Activated T-cell treated with anti-CD3 and anti-CD28 coated beads for 48 hours (primary cell): ENCODE measurements at places on chromosomes 3 and 15.

DNA sequence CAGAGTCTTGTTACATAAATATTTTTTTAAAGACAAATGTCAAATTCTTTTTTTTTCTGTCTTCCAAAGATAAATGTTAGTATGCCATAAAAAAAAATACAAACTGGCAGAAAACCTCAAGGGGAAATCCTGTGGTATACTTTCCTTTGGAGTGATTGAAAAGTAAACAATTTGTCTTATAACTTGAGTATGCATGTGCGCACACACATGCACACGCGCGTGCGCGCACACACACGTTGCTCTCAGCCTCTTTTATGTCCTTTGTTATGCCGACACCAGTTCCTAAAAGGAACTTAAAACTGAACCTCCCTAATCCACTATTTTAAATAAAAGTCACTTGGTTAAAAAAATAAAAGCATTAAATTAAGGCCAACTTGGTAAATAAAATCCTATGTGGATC lies 58.1 kb downstream of the TGFBR2 start:
- no peak for DNase-seq

GRCh38 chr3:27910456-27910855 lies 188.3 kb upstream of the EOMES start:
- DNase-seq, result no peak

- DNase-seq, result peak; percentile 11
These were observed 183.8 kb upstream of the IL12A start for GRCh38 chr3:159804726-159805410.

DNA sequence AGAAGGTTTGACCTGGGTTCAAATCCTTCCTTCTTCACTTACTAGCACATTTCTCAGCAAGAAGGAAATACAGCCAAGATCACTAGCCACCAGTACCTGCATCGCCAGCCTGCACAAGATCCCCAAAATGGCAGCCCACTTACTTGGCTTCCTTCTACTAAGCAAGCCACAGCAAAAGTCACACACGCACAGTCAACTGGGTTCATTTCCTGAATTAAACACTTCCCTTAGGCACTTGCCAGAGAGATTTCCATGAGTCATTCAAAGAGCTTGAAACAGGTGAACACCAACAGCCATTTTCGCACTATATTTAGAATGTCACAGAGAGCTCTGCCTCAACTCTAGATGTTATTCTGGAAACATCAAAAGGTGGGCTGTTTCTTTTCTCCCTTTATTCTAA lies 42.6 kb downstream of the MGLL start:
- no peak for DNase-seq

DNA sequence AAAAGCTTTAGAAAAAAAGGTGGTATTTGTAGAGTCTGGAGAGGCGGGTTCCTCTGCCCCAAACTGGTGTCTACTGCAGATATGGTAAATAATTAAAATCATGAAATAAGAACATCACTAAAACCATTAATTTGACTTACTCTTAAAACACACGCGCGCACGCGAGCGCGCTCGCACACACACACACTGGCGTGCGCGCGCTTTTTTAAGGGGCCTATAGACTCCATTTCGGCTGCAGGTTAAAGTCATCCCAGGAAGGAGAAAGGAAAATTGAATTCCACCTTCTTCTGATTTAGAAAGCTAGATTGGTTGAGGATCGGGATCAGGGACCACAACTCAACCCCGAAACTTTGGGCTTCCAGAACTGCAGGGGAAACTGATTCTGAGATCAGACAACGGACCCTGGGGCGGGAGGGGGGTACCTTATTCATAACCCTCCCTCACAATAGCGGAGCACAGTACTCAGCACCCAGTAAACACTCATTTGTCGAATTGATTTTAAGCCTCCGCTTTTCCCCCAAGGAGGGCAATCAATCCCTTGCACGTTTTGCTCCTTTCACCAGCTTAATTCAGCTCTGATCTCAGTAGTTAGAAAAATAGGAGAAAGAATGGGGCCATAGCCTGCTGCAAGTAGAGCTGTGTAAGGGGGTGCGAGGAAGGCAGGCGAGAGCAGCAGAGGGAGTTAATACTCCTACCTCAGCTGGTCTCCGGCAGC lies 509 bp upstream of the LRRC3B start:
- DNase-seq, result no peak

GRCh38 chr3:111980716-111981456 lies 2.1 kb downstream of the ABHD10 start:
- no peak for DNase-seq

DNA sequence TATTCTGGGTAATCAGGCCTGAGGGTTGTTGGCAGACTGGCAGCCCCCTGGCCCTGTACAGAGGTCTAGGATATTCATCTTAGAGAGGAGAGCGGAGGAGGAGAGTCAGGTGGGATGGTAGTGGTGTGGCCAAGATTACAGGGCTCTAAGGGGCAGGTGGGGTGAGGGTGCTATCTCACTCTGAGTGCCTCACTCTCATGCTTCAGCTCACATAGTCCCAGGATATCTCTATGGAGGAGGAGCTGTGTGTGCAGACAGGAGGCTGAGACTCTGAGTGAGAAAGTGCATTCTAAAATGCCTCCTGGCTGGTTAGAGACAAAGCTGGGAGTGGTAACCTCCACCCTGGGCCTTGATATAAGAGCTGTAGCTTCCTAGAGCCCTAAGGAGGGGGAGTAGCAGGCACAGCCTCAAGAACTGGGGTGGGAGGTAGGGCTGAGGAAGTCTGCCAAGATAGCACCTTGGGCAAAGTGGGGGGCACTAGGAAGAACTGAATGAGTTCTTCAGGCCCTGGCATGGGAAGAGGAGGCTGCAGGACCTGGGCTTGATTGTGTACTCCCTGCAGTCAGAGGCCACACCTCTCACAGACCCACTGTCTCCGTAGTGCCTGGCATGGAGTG lies 39.9 kb downstream of the CLSTN2 start:
- DNase-seq, result no peak

GRCh38 chr3:55617385-55617784 lies 130.3 kb upstream of the WNT5A start:
- no peak for DNase-seq

DNA sequence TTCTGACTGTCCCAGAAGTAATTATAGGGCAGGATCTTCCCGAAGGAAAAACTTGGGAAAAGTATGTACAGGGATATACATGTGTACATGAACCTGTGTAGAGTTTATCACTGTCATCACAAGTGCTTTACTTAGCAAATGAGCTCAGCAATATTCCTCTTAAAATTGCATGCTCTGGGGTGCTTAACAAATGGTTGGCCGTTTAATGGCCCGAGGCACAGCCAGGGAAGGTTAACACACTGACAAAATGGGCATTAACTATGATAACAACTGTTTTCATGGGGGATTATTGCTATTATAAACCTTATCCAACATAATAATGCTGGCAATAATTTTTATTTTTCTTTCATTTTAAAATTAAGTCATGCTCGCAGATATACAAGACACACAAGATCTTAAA lies 459.3 kb downstream of the TUSC7 start:
- DNase-seq, result no peak

- no peak for DNase-seq
These were observed 516.7 kb upstream of the MDFIC2 start for GRCh38 chr3:70829092-70829491.

- no peak for DNase-seq
These were observed 343.9 kb downstream of the ZBTB20 start for GRCh38 chr3:114803042-114803695.

DNA sequence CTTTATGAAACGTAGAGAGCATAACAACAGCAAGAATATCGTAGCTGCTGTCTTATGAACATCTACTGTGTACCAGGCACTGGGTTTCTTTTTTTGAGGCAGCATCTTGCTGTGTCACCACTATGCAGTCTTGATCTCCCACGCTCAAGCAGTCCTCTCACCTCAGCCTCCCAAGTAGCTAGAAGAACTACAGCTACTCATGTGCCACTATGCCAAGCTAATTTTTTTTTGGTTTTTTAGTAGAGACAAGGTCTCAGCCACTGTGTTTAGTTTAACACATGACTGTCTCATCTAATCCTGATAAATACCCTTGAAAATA lies 129.9 kb downstream of the VGLL4 start:
- no peak for DNase-seq

DNA sequence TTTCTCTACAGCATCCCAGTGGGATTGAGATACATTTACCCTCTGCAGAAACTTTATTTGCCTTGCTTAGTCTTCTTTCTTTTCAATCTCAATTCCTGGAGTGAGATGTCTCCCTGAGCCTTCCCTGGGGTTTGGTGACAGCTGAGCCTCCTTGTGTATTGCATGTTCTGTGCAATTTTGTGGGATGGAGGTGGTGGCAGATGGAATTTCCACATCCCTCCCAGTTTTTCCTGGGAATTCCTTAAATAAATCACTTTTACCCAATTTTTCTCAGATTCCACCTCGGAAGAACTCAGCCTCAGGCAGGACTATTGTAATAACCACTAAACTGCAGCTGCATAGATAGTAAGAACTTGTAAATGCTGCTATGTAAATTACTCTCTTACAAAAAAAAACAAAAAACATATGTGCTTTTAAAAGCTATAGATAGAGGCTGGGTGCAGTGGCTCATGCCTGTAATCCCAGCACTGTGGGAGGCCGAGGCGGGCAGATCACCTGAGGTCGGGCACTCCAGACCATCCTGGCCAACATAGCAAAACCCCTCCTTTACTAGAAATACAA lies 88.5 kb upstream of the ABHD17C start:
- no peak for DNase-seq

DNA sequence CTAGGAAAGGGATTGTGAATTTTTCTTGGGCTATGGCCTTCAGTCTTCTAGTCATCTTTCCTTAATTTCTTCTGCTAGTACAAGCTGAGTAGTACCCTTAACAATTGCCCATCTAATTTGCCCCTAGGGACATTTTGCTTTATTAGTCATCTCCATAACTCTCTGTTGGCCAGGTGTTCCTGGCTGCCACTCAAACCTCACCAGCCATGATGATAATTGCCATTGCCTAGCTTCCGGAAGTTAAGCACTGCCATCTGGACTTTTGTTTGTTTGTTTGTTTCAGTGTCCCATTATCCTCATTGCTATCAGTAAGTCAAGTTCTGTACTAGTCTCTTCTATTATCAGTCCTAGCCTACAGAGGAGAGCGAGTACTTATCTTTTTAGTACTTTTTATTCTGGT lies 36.6 kb upstream of the UBL7 start:
- DNase-seq, result no peak

DNA sequence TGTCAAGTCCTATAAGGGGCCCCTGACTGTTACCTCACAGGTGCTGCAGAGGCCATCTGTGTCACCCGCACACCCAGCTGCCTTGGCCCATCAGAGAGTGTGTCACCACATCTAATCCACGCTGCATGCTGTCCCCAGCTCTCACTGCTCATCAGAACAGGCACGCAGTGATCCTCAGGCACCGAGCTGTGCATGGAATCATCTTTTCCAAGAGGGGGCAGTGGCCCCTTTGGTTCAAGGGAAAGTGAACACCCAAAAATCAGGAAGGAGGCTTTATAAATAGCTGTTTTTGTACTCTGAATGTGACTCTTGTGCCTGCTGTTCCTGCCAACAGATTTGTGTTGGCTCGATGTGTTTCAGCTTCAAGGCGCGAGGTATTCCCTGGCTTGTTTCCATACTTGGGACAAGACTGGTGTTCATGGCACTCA lies 110.3 kb upstream of the ETV5 start:
- DNase-seq, result no peak

DNA sequence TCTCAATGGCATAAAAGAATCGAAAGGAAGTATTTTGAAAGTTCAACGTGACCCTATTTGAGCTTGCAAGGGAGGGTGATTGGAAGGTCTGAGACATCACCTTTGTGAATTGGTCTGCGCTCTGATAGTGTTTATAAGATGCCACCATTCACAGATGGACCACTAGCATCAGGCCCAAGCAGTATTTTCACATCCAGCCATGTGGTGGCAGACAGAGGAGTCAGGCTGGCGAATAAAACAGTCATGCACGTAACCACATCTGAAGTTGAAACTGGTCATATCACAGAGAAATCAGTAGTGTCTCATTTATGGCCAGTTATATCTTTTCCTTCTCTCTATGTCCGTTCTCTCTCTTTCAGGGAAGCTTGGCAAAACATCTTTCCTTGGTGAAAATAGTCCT lies 170.1 kb upstream of the ONECUT1 start:
- DNase-seq, result no peak

DNA sequence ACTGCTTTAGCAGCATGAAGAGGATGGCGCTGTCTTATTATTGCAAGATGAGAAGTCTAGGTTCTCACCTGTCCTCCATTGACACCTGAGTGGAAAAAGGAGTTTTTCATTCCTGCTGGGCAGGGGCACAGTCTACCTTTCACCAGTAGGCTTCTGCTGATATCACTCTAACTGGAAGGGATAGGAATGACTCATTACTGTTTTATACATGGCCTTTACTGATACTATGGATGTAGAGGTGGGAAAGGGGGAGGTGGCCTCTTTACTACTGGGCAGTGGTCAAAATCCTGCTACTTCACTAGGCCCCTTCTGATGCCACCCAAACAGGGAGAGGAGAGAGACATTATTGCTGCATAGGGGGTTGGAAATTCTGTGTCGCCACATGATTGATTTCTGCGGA lies 97.8 kb downstream of the BBX start:
- no peak for DNase-seq

- DNase-seq, result no peak
These were observed 138.3 kb downstream of the ANXA2 start for GRCh38 chr15:60259469-60259868.

- DNase-seq, result no peak
These were observed 825.7 kb downstream of the SQOR start for GRCh38 chr15:46460431-46461094.

DNA sequence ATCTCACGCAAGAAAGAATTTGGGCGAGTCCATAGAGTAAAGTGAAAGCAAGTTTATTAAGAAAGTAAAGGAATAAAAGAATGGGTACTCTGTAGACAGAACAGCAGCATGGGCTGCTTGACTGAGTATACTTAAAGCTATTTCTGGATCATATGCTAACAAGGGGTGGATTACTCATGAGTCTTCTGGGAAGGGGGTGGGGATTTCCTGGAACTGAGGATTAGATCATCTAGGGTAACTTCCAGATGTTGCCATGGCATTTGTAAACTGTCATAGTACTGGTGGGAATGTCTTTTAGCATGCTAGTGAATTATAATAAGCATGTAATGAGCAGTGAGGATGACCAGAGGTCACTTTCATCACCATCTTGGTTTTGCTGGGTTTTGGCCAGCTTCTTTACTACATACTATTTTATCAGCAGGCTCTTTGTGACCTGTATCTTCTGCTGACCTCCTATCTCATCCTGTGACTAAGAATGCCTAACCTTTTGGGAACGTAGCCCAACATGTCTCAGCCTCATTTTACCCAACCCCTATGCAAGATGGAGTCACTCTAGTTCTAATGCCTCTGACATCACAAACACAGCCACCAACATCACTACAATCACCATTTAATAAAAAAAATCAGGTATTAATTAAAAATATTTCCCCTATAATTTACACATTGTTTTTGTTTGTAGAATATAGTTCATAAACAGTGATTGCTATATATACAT lies 890.7 kb upstream of the EPHA6 start:
- DNase-seq, result peak; percentile 5

DNA sequence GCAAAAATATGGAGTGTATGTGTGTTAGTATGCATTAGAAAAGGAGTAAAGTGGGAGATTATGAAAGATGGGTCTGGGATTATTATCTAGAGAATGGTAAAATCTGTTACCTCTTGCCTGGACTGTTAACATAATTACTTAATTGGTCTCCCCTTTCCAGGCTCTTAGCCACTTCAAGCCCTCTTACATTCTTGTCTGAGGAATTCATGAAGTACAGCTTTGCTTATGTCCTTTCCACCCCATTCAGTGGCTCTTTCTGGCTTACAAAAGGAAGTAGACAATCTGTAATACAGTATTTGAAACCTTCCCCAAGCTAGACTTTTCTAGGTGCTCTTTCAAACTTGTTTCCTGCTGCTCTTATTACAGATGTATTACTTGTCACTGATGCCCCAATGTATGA lies 129.8 kb downstream of the MBNL1 start:
- no peak for DNase-seq

- peak; percentile 6 for DNase-seq
These were observed 59.0 kb downstream of the RORA start for GRCh38 chr15:61169904-61170695.
